ENCODE measurements at places on chromosomes 4 and X.

DNA sequence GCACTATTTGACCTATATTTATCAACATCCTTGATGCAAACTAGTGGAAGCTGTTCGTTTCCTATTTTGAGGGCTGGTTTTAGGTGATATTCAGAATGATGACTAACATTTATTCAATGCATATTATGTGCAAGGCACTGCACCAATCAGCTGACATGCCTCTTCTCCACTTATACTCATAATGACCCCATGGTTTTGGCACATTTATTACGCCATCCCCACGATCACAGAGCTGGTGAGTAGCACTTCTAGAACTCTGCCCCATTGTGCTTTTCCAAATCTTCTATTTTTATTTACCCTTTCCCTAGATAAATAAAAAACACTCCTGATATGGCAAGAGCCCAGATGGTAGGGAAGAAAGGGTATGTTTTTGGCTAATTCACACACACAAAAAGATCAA, 13.1 kb downstream of the SCML1 start:
- DNase-seq: no peak

- DNase-seq: no peak
These were observed 360.0 kb downstream of the CHIC1 start for GRCh38 chrX:73922856-73923455.

DNA sequence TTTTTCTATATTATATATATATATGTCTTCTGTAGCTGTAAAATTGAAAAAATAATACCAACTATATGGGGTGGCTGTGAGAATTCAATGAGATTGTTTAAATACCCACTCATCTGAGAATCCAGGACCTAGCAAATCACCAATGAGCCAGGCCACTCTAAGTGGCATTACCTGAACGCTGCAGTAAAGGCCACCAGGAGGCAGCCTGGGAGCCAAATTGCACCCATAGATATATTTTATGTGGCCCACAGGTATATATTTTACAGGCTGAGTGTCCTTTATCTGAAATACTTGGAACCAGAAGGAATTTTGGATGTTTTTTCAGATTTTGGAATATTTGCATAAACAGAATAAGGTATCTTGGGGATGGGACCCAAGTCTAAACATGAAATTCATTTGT, 58.2 kb upstream of the C4orf50 start:
- DNase-seq: no peak

DNA sequence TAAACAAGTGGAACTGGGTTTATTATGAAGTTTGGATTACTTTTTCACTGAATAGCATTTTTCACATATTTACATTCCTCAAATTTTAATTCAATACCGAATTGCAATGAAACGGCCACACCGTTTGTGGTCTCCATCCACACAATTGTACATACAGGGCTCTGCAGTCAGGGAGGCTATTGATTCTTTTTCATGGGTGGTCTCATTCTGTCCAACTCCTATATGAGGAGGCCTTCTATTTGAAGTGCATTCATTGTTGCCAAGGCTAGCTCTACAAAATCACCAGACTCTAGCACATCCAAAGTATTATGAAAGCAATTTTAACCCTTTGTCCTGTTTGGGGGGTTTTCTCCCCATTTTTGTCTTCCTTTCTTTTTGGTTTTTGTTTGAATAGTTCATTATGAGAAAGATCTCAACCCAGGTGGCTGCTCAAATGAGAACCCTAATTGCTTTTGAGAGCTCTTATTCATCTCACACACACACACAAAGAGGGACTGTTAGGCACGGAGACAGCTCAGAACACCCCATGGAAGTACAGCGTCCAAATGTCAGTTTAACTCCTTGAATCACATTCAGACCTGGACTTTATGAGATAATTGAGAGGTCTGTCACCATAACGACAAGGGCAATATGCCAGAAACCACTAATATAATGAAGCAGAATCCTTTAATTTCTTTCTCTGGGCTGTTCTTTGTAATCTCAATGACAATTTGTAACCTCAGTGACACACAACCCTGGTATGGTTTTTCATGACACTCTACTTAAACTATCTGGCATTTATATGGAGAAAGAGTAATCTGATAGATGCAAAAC, 79.4 kb downstream of the NLGN4X start:
- DNase-seq: no peak

DNA sequence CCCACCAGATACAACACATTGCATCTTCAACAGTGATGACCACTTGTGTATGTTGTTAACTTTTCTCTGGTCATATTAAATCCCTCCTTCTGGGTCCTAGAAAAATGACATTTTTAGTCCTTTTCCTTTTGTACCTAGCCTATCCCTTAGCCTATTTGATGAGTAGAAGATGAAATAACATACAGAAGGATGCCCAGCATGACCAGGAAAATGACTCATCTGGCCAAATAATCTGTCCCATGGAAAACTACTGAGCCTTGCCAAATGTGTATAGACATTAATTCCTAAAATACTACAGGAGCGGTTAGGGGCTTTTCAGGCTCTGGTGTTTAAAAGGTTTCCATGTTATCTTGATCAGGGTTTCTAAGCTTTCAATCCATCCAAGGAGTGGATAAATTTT, 129.0 kb upstream of the KCNIP4 start:
- no peak for DNase-seq

GRCh38 chr4:129994715-129995114, 898.8 kb downstream of the C4orf33 start:
- no peak for DNase-seq

DNA sequence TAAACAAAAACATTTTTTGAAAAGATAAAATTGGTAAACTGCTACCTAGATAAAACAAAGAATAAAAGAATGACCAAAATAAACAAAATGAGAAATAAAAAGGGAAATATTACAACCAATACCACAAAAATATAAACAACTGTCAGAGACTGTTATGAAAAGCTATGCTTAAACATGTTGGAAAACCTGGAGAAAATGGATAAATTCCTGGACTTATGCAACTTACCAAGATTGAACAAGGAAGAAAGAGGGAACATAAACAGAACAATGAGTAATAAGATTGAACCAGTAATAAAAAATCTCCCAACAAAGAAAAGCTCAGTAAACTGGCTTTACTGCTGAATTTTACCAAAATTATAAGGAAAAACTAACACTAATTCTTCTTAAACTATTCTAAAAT, 518.7 kb downstream of the GRXCR1 start:
- no peak for DNase-seq

GRCh38 chr4:57672846-57673433, 562.8 kb upstream of the IGFBP7 start:
- no peak for DNase-seq

GRCh38 chrX:32678487-32678886, 532.9 kb downstream of the DMD start:
- no peak for DNase-seq

- DNase-seq: peak; percentile 19
These were observed 52.1 kb downstream of the CT47B1 start for GRCh38 chrX:120823556-120823955.

- no peak for DNase-seq
These were observed 12.3 kb downstream of the PPP3CA start for GRCh38 chr4:101334963-101335572.

DNA sequence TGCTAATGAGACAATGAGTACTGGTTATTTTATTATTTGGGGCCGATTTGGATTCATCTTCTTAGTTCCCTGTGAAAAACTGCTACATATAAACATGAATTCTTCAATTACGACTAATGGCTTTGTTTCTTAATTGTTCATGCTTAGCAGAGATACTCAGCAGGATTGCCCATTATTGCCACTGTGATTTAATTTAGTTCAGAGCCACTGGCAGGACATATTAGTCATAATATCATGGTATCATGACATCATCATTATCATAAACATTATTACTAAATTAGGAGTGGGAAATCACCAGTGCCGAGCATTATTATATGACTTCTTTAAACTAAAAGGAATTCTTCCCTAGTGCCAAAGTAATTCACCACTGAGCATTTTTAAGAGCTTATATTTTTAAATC, 201.4 kb downstream of the SPOCK3 start:
- DNase-seq: peak; percentile 76

DNA sequence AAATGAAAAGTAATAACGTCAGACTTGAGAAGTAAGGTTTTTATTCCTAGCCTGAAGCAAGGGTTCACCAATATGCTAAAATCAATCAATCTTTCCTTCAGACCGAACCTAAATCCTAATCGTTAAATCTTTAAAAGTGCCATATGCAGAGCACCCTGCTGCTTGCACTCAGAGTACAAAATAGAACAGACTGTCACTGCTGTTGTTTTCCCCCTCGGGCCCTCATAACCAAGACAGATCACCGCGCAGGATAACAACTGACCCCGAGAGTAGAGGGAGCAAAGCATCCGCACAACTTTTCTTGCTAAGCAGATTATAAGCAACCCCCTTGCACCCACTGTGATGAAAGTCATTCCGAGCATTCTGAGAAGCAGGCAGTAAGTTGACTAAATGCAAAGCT, 550.9 kb upstream of the NDST4 start:
- no peak for DNase-seq

DNA sequence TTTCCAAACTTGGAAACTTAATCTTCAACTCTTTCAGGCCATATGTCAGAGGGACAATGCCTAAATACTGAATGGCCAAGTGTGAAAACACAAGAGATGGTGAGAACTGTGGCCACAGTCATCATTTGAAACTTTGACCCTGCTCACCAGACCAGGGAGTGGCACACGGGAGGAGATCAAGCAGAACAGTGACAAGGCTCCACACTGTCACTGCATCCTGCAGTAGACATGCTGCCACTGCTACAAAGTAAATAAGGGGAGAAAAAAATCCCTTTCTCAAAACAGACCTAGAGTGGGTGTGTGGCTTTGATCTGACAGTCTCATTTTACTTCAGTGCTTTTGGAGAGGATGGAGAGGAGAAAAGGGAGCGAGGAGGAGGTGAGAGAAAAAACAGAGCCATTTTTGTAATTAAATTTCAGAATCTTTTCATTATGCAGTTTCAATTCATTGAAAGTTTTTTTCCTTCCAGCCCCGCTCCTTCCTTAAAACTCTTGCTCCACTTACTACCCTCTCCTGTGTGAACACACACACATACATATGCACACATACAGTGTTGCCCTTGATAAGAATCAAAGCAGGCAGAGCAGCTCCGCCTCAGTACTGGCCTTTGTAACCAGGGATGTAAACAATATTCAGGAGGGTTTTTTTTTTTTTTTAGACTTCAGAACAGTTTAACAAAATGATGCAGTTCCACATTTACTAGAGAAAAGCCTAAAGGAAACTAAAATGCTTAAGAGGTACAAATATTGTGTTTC, 34.4 kb downstream of the NEXMIF start:
- DNase-seq: no peak

- peak; percentile 46 for DNase-seq
These were observed 40.4 kb upstream of the TLR2 start for GRCh38 chr4:153643406-153644383.

DNA sequence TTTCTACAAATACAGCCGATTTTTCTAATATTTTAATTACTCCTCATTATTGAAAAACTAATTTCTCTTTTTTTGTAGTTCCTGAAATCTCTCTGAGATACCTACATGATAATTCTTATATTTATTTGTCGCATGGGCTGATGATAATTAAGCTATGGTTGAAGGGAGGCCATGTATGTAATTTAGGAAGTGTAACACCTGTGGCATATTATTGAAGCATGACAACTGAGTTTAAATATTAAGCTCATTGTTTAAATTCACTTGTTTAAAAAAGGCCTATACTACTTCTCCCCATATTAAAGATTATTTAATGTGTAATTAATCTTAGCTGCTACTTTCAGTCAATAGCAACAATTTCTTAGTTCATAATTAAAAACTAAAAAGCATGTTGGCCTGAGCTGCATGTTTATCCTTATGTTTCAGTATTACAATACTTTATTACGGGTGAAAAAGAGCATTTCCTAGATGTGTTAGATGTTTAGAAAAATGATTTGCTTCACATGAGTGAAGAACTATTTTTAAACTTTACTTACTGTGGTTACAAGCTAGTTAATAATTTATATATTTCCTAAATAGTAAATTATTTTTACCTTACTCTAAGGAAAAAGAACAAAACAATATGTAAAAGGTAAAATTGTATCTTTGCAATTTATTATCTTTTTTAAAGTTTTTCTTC, 122.4 kb downstream of the RAP1GDS1 start:
- no peak for DNase-seq

GRCh38 chrX:153864101-153864500, 21.9 kb downstream of the L1CAM start:
- no peak for DNase-seq

DNA sequence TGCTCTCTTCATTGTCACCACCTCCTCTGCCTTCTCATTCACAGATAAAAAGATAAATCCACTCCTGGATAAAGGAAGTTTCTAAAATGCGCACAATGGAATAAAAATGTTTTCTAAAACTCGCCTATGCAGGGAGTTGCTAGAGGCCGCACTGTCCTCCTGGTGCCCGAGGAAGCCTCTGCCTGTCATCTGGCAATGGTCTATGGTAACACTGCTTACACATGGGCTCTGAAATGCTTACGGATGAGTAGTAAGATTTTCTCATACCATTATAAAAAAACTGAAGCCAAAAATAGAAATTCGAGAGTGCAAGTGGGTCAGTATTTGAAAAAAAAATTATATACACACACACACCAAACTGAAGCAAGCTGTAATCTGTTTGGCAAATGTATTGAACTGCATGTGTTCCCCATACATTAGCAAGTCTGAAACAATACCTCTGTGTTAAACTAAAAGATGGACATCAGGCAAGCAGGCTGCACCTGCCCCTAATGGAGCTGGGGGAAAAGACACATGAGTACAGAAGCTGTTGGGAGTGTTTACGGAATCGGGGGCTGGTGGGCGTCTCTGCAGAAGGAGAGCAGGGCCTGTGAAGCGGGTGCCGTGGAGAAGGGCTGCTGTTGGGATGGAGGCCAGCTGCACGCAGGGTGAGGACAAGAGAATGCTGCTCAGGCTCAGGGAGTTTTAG, 103.3 kb upstream of the FAT1 start:
- no peak for DNase-seq

DNA sequence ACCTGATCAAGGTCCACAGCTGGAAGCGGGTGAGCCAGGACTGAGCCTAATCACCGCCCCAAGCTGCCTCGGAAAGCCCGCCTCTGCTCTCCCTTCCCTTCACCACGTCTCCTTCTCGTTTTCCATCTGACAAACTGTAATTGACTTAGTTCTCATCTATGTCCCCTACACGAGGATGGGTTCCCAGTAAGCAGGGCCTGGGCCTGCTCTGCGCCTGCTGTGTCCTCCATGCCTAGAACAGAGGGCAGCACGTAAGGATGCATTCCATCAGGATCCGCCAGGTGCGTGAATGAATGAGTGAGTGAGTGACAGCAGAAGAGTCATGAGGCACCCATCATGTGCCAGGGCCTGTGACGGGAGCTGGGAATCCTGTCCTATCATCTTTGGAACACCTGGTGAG, 86.7 kb downstream of the JAKMIP1 start:
- no peak for DNase-seq

DNA sequence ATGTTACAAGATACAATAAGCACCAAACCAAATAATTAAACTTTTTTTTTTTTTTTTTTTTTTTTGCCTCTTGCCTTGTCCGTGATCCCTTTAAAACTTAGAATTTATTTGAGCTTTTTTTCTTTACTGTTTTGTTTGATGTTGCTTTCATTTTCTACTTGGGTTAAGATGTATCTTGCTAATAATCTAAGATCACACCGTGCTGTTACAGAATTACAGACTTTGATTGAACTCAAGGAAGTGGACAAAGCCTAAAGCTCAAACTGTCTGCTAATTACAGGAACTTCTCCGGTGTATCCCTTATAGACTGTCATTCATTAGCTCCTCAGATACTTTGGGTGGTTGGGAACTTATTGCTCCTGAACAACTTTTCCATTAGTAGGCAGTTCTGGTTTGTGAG, 26.5 kb downstream of the STIM2 start:
- DNase-seq: no peak

- DNase-seq: peak; percentile 53
These were observed 186.5 kb downstream of the MSL3 start for GRCh38 chrX:11944501-11944900.

- DNase-seq: no peak
These were observed 84.2 kb upstream of the EGFL6 start for GRCh38 chrX:13485167-13485566.

Data from foreskin fibroblast (primary cell).